ENCODE measurements at places on chromosomes 5 and 9.

GRCh38 chr5:100493996-100494395, 41.2 kb upstream of the FAM174A start:
- DNase-seq, result no peak

DNA sequence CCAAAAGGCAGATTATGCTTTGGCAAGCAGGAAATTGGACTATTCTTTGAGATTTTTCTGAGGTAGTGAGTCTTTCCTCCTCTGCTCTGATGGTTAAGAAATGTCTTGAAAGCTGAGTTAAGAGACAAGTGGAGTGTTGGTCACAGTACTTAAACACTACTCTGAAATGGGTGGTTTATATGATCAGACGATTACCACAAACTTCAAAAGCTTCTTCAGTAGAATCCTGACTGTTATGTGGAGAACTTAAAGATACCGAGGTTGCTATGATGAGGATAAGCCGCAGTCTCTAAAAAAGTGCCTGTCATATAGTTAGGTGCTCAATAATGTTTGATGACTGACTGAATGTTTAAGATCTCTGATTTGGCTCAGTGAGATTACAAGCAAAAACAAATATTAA, 24.3 kb downstream of the GCNT4 start:
- no peak for DNase-seq

DNA sequence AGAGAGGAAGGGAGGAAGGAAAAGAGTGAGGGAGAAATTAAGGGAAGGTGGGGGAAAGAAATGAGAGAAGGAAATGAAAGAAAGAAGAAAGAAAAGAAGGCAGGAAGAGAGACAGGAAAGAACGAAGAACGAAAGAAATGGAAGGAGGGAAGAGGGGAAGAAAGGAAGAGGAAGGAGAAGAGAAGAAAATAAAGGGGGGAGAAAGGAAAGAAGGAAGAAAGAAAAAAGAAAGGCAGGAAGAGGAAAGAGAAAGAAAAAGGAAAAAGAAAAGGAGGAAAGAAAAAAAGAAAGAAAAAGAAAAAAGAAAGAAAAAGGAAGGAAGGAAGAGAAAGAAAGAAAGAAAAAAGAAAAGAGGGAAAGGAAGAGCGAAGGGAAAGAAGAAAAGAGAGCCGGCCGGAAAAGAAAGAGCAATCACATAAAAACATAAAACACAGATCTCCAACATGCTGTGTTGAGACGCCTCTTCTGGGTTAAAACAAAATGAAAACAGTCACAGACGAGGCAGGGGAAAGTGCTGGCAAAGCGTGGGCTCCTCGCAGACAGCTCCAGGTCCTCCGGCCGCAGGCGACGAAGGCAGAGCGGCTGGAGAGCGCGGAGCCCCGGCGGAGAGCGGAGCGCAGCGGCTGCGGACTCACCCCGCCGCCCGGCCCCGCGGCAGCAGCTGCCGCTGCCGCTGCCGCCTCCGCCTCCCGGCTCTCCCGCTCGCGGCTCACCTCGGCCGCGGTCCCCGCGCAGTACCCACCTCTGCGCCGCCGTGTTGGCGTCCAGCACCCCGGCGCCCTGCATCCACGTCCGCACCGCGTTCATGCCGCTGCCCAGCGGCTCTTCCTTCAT, 896 bp downstream of the EBF1 start:
- DNase-seq, result peak; percentile 43

- DNase-seq, result no peak
Observed at GRCh38 chr9:136839229-136840139, 2.8 kb upstream of the AJM1 start.

GRCh38 chr9:18890372-18890771, 142.6 kb downstream of the SAXO1 start:
- DNase-seq, result no peak

DNA sequence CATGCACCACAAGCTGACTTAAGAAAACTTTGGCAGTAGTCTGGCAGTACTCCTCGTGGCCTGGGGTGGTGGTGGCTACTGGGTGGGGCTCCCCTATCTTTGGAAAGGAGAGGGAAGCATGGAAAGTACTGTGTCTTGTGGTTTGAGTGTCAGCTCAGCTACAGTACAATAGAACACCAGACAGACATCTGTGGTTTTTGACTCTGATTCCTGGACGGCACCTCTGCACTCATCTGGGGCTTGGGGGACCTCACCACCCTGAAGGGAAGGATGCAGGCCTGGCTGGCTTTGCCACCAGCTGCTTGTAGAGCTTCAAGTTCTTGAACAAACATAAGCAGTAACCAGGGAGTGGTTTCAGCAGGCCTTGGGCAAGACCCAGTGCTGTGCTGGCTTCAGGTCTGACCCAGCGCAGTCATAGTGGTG, 40.6 kb downstream of the TNFSF8 start:
- DNase-seq, result peak; percentile 39

- no peak for DNase-seq
Observed at GRCh38 chr5:100643473-100643872, 108.3 kb downstream of the FAM174A start.

GRCh38 chr5:146606893-146607292, 90.9 kb upstream of the GPR151 start:
- DNase-seq, result no peak

GRCh38 chr5:166781737-166782136, 1509.7 kb upstream of the WWC1 start:
- DNase-seq, result no peak

DNA sequence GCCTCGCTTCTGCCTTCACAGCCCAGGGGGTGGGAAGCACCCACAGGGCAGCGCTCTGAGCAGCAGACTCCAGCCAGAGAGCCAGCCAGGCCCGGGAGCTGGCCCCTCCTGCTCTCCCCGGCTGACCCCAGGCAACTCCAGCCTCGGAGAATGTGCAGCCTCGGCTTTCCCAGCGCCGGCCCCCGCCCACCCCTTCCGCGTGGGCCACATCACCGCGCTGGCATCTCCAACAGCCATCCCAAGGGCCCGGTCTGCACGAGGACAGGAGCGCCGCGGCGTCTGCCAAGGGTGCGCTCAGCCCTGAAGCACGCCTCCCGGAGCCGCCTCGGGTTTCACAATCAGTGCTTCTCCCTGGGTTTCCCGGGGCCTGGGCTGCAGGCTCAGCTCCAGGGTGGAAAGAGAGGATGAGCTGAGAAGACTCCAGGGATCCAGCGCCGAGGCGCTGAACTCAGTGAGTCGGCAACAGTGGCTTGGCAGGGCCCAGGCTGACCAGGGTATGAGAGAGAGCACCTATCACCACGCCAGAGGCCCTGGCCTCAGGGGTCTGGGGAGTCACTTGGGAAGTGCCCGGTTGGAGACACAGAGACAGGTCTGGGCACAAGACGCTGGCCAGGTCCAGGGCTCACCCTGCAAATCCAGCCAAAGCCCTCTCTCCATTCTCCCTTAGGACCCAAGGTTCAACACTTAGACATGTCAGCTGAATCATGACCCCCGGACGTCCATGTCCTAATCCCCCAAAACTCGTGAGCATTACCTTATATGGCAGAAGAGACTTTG, 79.6 kb downstream of the ADAMTS2 start:
- no peak for DNase-seq

GRCh38 chr9:99628849-99629620, 192.7 kb upstream of the NR4A3 start:
- no peak for DNase-seq

DNA sequence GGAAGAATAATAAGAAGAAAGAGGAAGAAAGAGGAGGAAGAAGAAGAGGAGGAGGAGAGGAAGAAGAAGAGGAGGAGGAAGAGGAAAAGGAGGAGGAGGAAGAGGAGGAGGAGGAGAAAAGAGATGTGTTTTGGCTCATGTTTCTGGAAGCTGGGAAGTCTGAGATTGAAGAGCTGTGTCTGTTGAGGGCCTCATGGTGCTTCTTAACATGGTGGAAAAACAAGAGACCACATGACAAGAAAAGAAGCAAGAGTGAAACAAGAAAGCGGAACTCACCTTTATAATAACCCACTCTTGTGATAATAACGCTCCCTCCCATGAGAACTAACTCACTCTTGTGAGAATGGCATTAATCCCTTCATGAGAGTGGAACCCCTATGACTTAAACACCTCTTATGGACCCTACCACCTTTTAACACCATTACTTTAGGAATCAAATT, 36.1 kb upstream of the RANBP6 start:
- DNase-seq, result no peak

- DNase-seq, result no peak
Observed at GRCh38 chr5:126119887-126120442, 303.2 kb upstream of the GRAMD2B start.

GRCh38 chr9:136109351-136110081, 9.2 kb downstream of the TMEM250 start:
- peak; percentile 93 for DNase-seq

- DNase-seq, result no peak
Observed at GRCh38 chr9:138013836-138014562, 136.4 kb downstream of the CACNA1B start.

GRCh38 chr9:1373445-1373844, 323.3 kb downstream of the DMRT2 start:
- DNase-seq, result no peak

DNA sequence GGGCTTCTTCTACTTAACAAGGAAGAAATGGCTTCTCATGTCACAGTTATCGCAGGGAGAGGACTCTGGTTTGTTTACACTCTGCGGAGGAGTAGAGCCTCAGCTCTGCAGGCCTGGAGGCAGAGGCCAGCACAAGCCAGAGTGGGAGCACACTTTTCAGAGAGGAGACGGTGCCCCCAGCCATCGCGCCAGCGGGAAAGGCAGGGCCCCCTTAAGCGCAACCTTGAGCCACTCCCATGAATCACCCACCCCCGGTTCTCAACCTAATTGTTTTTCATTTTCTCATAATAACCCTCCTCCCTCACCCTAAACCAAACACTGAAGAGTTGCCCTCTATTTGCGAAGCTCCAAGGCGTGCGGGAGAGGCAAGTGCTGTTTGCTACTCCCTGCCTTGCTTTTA, 208.4 kb upstream of the TBCA start:
- DNase-seq, result no peak

DNA sequence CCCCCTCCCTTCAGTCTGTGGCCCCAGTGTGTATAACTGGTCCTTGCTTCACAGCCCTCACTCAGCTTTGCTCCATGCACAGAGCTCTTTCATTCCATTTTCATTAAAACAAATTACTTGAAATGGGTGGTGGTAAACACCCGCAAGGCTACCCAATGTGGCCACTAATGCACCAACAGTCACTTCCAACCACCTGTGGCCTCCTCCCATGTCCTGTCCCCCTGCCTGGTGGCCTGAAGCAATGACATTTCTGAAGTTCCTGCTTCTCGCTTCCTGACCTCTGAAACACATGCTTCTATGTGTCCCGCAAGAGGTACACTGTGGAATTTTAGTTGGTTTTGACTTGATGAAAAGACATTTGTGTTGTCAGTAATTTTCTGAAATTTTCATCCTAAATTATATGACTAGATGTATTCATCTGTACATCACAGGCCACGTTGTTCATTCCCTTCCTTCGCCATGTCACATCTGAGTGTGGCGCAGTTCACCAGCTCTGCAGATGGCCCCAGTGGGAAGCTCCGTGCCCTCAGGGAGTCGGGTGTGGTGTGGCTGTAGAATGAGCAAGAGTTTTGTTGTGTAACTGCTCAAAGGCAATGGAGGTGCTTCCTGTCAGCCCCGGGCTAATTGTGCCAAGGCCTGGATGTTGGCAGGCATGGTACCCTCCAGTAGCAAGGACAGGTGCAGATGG, 9.6 kb downstream of the ROPN1L start:
- DNase-seq, result no peak

- no peak for DNase-seq
Observed at GRCh38 chr9:81633952-81634854, 55.1 kb downstream of the TLE1 start.

DNA sequence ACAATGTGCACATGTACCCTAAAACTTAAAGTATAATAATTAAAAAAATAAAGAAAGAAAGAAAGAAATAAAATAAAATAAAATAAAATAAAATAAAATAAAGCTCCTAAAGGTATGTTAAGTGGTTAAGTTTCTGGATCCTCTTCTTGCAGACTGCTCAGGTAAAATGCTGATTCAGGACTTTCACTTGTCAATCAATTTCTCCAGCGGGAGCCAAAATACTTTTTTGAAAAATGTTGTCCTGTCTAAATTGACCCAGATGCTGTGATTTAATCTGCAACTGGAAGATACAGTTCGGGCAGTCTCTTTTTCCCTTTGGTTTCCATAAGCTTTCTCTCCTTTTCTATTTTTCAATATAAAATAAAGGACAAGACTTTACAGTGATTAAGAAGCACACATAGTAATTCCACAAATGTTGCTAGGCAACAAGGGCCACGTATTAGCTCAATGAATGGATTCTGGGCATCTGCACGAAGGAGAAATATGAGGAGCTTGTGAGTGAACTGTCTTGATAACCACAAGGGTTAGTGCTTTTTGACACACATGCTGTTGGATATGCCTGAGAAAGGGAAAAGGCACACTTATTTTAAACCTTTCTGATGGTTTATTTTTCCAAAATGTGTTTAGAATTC, 38.6 kb downstream of the HTR4 start:
- no peak for DNase-seq

- DNase-seq, result no peak
Observed at GRCh38 chr5:89830691-89831090, 578.9 kb downstream of the CETN3 start.

- peak; percentile 3 for DNase-seq
Observed at GRCh38 chr5:129459777-129460671, at the start of gene ADAMTS19. TSS of gene ADAMTS19 (plus strand) at chr5:129460298. CDS start at chr5:129460392, 94 bp downstream.

DNA sequence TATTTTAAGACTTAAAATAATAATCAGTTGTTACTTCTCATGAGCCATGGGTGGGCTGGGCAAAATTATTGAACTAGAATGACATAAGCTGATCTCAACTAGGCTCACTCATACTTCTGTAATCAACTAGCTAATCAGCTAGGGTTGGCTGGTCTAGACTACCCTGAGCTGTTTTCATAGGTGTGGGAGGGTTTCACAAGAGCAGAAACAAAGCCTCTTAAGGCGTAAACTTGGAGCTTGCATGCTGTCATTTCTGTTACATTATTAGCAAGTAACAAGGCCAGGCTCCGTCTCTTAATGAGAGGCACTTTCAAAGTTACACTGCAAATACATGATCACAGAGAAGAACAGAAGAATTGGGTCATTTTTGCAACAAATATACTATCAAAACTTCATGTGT, 57.2 kb upstream of the GHR start:
- no peak for DNase-seq

DNA sequence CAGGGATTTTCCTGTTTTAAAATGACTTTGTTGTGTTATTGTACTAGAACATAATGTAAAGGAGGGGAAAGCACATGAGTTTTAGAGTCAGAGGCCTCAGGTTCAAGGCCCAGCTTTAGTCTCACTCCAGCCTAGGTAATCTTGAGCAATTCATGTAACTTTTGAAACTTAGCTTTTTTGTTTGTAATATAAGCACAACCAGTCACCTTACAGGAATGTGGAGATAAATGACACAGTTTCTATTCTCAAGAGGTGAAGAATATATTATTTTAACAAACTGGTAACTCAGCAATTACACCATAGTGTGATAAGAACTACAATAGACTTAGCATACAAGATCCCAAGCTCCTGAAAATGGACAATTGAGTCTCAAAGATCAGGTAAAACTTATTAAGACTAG, 51.2 kb downstream of the ADAMTS19 start:
- no peak for DNase-seq

- no peak for DNase-seq
Observed at GRCh38 chr5:90345684-90346083, 63.9 kb downstream of the CETN3 start.

GRCh38 chr5:126967808-126968466, 62.4 kb downstream of the MARCHF3 start:
- DNase-seq, result no peak

GRCh38 chr5:72355706-72356299, 35.6 kb downstream of the PTCD2 start:
- DNase-seq, result no peak
